Endodermal cell (in vitro differentiated cells): ENCODE measurements at places on chromosomes 16 and 17. TPM values are rescaled to one million over a fixed set of nuclear protein-coding genes. Genes with fewer than 3 reads are reported as not detected.

KRT28 gene
- total RNA-seq, result not detected in 2 replicates

DNA sequence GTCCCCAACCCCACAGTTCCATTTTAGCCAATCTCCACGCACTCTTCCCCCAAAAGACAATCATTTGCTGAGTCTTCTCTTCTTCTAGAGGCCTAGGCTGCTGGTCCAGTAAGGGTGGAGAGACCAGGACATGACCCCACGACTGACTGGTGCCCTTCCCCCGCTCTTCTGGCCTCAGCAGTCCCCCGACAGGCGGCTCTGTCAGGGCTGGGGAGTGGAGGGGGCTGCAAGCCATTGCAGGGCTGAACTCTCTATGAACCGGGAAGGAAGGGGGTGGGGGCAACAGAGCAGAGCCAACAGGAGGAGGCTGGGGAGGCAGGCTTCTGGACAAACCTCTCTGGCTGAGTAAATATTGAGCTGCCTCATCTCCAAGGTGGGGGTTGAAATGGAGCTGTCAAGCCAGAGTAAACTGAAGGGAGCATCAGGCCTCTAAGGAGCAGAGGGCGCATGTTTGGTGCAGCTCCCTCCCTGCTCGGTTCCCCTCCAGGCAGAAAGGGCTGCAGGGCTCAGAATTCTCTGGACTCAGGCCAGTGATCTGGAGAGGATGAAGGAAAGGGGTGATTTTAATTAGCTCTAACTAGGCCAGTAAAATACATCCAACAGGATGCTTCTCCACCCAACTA lies 8.7 kb downstream of the HOXB1 start:
- peaks cover 6% of the 10 kb centered on the region for H3K4me1 ChIP-seq
- no peak overlapping the region for H3K27ac ChIP-seq
- DNase-seq, result peak; percentile 70
- H3K4me3 ChIP-seq, result no peak overlapping the region

APOBR gene
- total RNA-seq, result not detected in 2 replicates

DNA sequence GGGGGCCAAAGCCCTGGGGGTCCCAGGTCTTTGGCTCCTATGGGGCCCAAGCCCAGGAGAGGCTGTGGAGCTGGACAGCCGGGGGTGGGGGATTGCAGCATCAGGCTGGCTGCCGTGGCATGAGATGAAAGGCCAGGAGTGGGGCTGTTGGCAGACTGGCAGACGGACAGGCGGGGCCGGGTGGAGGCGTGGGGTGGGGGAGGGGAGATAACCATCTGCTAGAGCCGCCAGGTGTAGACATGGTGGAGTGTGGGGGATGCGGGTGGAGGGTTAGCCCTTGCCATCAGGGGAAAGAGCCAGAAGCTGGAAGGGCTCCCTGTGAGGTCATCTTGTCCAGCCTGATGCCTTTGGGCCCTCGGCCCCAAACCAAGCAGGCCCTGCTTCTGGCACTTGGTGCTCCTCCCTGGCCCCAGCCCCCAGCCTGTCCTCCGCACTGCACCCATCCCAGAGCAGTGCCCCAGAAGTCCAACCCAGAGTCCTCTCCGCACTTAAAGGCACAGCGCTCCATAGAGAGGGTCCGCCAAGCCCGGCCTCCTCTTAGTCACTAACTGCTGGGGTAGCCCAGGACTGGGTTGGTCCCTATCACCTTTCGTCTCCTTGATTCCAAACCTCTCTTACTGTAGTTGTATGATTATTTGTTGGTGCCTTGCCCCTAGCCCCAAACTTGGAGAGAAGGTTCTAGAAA lies 33.3 kb upstream of the DLX4 start:
- no peaks in the 10 kb centered on the region for H3K36me3 ChIP-seq
- no peak overlapping the region for H3K27ac ChIP-seq
- no peak overlapping the region for H3K4me3 ChIP-seq
- DNase-seq, result no peak

GRCh38 chr17:78092794-78093324 lies 35.7 kb downstream of the TMC6 start:
- no peak overlapping the region for H3K27ac ChIP-seq
- H3K27me3 ChIP-seq, result no peaks in the 10 kb centered on the region
- DNase-seq, result no peak
- H3K36me3 ChIP-seq, result peaks cover 81% of the 10 kb centered on the region

WNT9B gene
- total RNA-seq, result 0.33 TPM in 1 of 3 replicates, not detected in the others

DNA sequence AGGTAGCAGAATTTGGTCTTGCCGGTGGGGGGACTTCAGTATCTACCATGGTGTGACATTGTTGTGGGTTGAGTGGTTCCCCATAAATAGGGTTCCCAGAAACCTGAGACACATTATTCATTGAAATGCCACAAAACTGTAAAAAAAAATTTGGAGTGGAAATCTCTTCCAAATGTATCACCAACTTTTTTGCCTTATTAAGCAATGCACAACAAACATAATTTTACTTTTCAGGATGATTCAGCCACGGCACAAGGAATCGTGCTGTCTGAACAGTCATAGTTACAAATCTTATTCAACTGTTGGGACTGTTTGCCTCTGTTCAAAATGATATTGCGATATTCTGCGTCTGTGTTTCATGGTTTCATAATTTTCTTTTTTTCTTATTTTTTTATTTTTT lies 181.2 kb downstream of the NTN1 start:
- peaks cover 13% of the 10 kb centered on the region for H3K4me1 ChIP-seq
- H3K4me3 ChIP-seq, result no peak overlapping the region
- no peak overlapping the region for H3K27ac ChIP-seq
- no peak for DNase-seq

DNA sequence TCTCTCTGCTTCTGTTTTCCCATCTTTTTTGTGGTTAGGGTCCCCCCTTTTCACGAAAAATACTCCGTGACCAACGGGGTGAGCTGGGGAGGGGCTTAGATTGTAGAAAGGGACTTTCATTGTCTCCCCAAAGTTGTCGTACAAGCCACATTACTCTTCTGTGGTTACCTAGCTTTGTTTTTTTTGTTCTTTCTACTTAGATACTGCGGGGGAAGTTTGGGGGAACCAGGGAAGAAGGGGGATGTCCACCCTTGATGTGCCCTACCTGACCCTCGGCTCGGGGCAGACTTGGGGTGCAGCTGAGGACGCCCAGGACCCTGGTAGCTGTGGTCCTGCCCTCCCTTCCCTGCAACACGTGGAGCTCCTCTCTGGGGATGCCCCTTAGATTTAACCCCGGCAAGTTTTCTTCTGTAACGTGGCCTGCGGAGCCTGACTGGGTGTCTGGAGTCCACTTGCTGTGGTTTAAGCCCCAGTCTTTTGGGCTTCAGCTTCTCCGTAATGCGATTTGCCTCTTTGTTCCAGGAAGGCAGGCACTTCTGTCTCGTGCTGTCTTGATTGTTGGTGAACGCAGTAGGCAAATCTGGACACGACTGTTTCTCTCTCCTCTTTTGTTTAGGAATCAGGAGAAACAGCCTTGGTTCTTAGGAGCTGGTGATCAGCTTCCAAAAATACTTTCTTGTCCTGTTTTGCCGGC lies 892 bp downstream of the ABCC1 start:
- peak overlapping the region; percentile 87 for H3K4me3 ChIP-seq
- H3K4me1 ChIP-seq, result no peaks in the 10 kb centered on the region
- peak; percentile 69 for DNase-seq
- no peaks in the 10 kb centered on the region for H3K27me3 ChIP-seq

- no peaks in the 10 kb centered on the region for H3K27me3 ChIP-seq
- H3K36me3 ChIP-seq, result no peaks in the 10 kb centered on the region
- H3K4me1 ChIP-seq, result no peaks in the 10 kb centered on the region
Observed at GRCh38 chr17:27834571-27834970, 34.2 kb upstream of the NOS2 start.

DNA sequence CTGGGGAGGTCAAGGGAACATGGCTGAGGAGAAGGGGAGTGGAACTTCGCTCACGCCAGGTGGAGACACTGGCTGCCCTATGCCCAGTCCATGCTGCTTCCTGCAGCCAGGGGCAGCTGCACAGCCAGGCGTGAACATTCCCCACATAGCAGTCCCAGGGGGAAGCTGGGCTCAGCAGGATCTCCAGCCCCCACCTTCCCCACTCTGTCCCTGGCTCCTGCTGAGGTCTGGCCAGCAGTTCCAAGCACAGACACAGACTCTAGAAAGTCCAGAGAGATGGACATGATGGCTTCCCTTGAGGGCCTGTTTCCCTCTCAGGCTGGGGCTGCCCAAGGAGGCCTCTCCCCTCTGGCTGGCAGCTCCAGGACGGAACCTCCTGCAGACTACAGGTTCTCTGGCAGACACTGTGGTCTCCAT lies 9.3 kb downstream of the JUP start:
- H3K4me3 ChIP-seq, result no peak overlapping the region
- peak; percentile 81 for DNase-seq
- H3K4me1 ChIP-seq, result peaks cover 11% of the 10 kb centered on the region
- H3K27me3 ChIP-seq, result no peaks in the 10 kb centered on the region
- peak overlapping the region; percentile 52 for H3K27ac ChIP-seq

STAT5A gene
- 3.8 to 4.8 TPM (median 3.8 TPM) in 3 replicates for total RNA-seq

ABCA3 gene
- total RNA-seq, result 3.3 to 4.0 TPM (median 3.3 TPM) in 3 replicates

DNA sequence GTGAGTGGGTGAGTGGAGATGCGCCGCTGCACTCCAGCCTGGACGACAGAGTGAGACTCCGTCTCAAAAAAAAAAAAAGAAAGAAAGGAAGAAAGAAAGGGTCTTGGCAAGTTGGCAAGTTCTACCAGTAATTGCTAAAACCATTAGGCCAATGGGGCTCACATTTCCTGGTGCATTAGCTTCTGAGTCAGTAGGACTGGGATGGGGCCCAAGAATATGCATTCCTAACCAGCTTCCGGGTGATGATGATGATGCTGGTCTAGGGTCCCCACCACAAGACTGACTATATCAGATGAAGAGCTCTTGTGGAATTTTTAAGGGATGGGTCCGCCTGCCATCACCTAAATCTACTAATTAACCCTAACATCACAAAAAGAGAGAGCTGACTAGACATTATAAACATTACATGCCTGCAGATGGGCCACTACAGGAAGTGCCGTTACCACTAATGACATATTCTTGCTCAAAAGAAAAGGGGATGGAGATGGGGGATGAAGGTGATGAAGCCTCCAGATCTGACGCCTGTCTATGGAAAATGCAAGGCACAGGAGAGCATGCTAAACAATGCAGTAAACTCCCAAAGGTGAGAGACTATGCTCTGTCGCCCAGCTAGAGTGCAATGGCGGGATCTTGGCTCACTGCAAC lies 13.1 kb downstream of the MYH11 start:
- no peaks in the 10 kb centered on the region for H3K36me3 ChIP-seq
- H3K27ac ChIP-seq, result no peak overlapping the region
- no peak overlapping the region for H3K4me3 ChIP-seq
- peaks cover 6% of the 10 kb centered on the region for H3K27me3 ChIP-seq
- no peaks in the 10 kb centered on the region for H3K4me1 ChIP-seq
- no peak for DNase-seq
